C1 segment of cervical spinal cord (tissue), 14 donors: ENCODE measurements at places on chromosomes 16 and 17.
A peak's percentile ranks its signal among the peaks of the same experiment; 100 is the strongest.

DNA sequence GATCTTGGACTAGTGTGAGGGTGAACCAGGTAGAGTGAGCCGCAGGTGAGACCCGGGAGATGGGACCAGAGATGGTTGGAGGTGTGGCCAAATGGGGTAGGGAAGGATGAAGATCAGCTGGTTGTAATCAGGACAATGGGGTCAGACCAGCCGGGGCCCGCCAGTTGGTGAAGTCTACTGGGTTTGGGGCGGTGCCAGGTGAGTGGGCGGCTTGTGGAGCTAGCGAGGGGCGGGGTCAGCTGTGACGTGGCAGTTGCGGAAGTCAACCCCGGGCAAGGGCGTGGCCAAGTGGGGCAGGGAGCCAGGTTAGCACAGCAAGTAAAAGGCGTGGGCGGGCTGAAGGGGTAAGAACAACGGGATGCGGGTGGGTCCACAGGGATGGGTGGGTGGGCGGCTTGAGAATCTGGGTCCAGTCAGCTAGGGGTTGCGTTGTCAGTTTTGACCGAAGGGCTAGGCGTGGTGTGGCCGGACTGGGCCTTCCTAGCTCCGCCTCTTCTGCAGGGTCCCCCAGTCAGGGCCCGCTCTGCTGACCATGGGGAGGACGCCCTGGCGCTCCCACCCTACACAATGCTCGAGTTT is 25.5 kb upstream of the ALKBH5 start:
- DNase-seq, result peak; percentile 20

GRCh38 chr16:50538411-50539052 is 9.7 kb upstream of the NKD1 start:
- DNase-seq, result no peak

DNA sequence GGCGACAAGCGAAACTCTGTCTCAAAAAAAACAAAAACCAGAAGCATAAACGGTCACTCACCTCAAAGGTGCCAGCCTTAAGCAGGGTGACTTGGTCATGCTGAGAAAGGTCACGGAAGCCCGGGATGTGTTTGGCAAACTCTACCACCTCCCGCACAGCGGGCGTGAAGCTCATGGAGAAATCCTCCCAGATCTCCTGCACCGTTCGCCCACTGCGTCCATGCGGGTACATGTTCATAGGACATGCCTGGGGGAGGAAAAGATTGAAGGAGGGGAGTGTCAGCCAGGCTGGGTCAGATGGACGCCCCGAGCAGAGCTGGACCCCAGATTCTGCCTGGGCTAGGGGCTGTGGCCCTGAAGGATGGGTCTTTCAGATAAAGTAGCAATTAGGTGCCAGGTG is 5.5 kb downstream of the NR1D1 start:
- DNase-seq, result no peak

- DNase-seq, result no peak
Measured at GRCh38 chr16:7992616-7993015, 597.7 kb downstream of the TMEM114 start.

DNA sequence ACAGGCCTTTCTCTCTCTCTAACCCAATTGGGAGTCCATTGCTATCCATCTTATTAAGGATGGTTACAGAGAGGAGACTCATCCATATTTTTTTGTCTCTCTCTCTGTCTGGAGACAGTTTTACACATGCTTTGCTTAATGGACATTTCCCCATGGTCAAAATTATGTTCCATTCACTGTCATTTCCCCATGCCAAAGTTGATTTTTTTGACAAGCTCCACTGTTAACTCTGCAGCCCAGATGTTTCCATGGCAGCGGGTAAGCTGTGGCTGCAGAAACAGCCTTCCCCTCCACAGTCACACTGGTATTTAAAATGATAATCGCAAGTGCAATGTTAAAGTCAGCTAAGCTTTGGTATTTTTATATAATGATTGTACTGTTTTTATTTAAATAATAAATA is 63.9 kb upstream of the HLF start:
- no peak for DNase-seq

- no peak for DNase-seq
Measured at GRCh38 chr16:56125922-56126321, 65.4 kb upstream of the GNAO1 start.

DNA sequence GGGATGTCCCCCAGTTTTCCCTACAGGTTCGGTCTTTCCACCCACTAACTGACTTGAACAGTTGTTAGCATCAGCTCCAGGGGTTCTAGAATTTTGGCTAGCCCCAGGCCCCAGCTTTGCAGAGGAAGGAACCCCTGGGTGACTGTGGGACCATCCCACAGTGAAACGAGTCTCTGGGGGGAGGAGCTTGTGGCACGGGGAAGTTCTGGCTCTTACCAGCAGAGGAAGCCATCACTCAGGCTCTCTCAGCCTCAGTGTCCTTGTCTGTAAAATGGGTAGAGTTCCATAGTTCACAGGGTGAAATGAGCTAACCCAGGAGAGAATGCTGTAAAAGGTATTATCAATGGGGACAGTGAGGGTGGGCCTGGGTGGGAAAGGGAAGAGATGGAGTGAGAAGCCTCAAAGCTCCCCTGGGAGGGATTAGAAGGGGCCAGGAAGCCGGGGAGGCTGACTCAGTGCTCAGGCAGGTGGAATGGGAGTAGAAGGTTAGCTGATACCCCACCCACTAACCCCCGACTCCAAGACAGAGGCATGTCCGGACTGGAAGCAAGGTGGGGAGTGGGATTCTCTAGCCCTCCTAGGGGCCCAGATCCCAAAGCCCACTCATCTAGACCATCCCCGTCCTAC is 30.9 kb upstream of the CDC42EP4 start:
- DNase-seq, result no peak

DNA sequence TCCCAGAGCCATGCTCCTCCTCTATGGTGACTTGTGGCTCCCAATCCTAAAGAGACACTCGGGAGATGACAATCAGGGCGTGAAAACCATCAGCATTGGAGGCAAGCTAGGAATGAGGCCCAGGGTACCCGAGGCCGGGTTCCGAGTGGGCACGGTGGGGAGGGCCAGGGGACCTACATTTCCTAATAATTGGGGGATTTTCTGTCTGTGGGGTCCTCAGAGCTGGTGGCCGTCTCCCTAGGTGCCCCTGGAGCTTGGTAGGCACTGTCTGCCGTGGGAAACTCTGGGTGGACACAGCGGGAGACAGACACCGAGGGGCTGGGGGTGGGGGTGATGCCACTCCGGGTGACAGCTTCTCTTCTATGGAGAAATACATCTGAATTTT is 312.5 kb upstream of the TNRC6C start:
- DNase-seq, result no peak

- peak; percentile 28 for DNase-seq
Measured at GRCh38 chr17:75242461-75243042, 18.9 kb downstream of the GGA3 start.

- no peak for DNase-seq
Measured at GRCh38 chr17:70938336-70938735, 769.0 kb downstream of the KCNJ2 start.

- DNase-seq, result no peak
Measured at GRCh38 chr16:29308644-29309546, 97.6 kb downstream of the NPIPB11 start.

DNA sequence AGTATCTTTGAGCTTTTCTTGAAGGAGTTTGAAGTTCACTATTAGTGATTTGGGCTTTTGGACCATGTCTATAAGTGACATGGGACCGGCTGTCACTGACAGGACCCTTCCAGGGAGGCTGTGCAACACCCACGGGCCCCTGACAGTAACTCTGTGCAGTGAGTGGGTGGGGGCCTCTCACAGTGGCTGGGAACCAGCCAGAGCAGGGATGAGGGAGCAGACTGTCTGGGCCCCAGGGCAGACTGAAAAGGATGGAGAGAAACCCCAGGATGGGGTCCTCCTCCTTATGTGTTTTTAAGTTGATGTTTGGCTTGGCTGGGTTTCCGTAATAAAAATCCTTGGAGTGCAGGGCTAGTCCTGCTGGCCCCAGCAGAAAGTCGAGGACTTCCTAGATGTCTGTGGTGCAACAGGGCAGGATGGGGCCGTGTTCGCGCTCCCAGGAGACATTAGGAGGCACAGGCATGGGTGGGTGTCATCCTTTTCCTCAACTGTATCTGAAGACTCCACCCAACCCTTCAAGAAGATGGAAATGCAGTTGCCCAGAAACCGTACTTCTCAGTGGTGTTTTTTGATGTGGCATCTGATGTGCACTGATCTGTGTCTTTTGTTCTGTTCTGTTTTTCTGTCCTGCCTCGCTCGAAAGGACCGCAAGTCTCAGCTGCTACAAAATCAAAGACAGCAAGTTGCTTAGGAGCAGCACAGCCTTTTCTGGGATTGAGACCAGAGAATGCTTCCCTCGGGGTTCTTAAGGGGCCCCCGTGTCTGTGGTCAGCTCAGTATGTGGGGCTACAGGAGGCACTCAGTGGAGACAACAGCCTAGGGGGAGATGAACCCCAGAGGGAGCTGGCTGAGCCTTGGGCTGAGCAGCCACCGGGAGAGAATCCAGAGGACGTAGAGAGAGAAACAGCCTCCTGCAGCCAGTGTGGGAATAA is 24.2 kb downstream of the PLD6 start:
- no peak for DNase-seq

DNA sequence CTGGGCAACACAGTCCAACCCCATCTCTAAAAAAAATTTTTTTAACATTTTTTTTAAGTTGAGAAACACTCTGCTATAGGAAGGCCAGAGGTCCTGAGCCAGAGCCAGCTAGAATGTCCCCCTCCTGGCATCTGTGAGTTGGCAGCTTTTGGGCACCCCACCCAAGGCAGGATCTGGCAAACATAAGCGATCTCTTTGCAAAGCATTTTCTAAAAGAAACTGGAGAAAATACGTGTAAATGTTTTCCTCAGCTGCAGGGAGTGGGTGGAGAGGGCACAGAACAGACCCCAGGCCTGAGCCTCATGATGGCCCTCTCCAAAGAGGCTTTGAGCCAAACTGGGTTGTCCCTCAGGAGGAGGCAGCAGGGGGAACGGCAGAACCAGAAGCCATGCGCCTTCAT is 11.7 kb downstream of the CAVIN1 start:
- no peak for DNase-seq

- DNase-seq, result no peak
Measured at GRCh38 chr17:60269417-60269816, 119.6 kb downstream of the CA4 start.

GRCh38 chr16:50395763-50396710 is 27.2 kb upstream of the BRD7 start:
- no peak for DNase-seq

GRCh38 chr17:77542011-77542410 is 401.2 kb downstream of the SEC14L1 start:
- no peak for DNase-seq

GRCh38 chr16:77898671-77899211 is 110.4 kb downstream of the VAT1L start:
- DNase-seq, result no peak

GRCh38 chr17:63578769-63579111 is 22.0 kb upstream of the TACO1 start:
- DNase-seq, result no peak

GRCh38 chr16:17364319-17365210 is 106.2 kb downstream of the XYLT1 start:
- DNase-seq, result no peak

DNA sequence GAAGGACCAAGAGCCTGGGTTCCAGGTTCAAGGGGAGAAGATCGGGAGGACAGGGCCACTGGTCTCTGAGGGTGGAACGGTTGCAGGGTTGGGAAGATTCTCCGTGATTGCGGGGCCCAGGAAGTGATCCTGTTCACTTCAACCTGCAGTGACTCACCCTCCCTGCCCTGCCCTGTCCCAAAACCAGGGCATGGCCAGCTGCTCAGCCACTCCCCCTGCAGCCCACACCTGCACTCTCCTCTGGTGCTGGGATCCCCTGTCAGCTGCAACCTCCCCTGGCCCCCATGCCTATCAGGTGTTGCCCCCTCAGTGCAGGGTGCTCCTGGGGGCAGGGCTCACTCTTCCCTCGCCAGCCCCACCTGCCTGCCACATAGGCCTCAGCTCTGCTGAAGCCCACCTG is 1.1 kb downstream of the RUNDC3A start:
- no peak for DNase-seq

DNA sequence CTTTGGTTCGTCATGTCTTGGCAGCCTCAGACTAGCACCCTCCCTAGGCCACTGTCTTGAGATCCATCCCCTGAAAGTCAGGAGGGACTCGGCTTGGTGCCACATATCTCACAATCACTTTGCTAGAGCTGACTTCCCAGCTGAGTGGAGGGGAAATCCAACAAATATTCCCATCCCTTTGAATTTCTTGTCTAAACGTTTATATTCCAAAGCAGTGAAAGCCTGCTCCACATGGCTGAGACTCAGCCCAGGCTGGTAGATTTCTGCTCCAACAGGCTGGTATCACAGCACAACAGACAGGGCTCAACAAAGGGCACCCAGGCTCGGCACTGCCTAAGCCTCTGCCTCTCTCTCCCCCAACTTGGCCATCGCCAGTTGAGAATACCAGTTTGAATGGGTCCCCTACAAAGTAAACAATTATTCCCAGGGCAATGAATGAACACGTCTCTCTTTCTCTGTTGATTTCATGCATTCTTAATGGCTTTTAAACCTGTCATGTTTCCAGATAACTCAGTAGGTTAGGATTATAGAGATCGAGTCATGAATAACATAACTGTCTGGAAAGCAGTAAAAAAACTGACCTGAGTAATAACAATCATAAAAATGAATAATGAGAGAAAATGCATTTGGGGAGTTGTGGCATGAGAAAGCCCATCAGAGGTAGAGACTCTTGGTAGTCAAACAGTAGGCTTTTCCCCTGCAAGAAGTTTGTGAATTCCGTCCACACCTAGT is 1.0 kb downstream of the KRT13 start:
- no peak for DNase-seq

GRCh38 chr16:71460236-71460635 is 1.8 kb downstream of the ZNF23 start:
- DNase-seq, result no peak

DNA sequence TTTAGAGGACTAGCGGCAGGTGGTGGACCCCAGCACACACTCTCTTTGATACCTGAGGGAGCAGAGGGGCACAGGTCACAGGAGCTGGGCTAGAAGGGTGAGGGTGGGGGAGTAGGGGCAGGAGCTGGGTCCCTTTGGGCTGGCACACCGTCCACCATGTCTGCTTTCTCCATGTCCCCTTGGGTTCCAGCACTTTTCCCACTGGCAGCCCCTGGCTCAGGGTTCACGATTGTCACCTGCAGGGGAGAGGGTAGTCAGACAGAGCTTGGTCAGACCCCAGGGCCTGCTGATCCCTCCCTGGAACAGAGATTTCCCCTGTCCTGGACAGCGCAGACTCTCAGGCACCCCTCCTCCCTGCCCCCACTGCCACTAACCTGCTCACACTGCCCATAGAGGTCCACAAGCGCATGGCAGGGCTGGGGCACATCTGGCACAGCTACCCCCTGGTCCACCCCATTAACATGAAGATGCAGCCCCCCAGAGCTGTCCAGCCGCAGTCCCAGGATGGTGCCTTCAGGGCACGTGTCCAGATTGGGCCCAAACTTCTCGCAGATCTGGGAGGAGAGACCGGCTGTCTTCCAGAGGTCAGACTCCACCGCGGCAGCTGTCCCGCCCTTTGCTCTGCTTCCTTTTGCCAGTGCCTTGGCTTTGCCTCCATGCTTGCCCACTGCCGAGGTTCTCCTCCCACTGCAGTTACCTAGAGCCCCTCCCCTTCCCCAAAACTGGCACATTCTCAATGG is 3.1 kb upstream of the GPS2 start:
- DNase-seq, result no peak

GRCh38 chr17:42212382-42212781 is 18.1 kb upstream of the GHDC start:
- DNase-seq, result no peak
